ENCODE measurements at places on chromosomes 2 and 18. TPM values are rescaled to one million over a fixed set of nuclear protein-coding genes. Genes with fewer than 3 reads are reported as not detected.

CYS1 gene
- total RNA-seq = 1.7 TPM

TXNDC2 gene
- 0.06 TPM for total RNA-seq

PSMA8 gene
- not detected for total RNA-seq

GCKR gene
- 0.11 TPM for total RNA-seq

GPR45 gene
- not detected for total RNA-seq

INO80C gene
- total RNA-seq = 25.9 TPM

SLC9A4 gene
- not detected for total RNA-seq

MAPK4 gene
- total RNA-seq = 0.33 TPM

PLGLB1 gene
- total RNA-seq = 0.44 TPM

PTPRN gene
- 1.2 TPM for total RNA-seq

ADCYAP1 gene
- not detected for total RNA-seq

SCN9A gene
- 3.7 TPM for total RNA-seq

SPDYA gene
- total RNA-seq = 0.26 TPM

KCNG2 gene
- total RNA-seq = not detected

UPP2 gene
- not detected for total RNA-seq

TCF7L1 gene
- 11.5 TPM for total RNA-seq

AQP12A gene
- not detected for total RNA-seq

LRP1B gene
- total RNA-seq = not detected

AFF3 gene
- total RNA-seq = 0.02 TPM

Data from A549 treated with AZD2906 at 1 μM for 4 hours (cell line).